ENCODE measurements at places on chromosomes 12 and 14. TPM values are rescaled to one million over a fixed set of nuclear protein-coding genes. Genes with fewer than 3 reads are reported as not detected.

The TBX3 gene
- total RNA-seq = 35.9 TPM

The NGB gene
- not detected for total RNA-seq

DNA sequence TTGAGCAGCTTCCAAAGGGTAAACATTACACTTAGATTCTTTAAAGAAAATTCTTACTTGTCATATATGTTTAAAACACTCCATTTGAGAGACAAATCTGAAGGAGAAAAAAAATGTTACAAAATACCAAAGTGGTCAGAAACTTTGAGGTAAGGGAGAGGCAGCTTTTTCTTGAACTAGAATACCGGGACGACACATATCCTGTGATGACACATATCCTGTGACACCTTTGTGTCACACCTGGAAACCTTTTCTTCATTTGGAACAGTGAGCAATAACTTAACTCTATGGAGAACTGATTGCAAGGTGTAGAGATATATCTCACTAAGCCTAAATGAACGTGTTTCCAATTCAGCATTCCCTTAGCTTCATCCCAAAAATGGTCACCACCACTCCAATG is 4.6 kb upstream of the GRIN2B start:
- H3K27me3 ChIP-seq = peaks cover 37% of the 10 kb centered on the region
- DNase-seq = no peak
- no peaks in the 10 kb centered on the region for H3K36me3 ChIP-seq
- no peak overlapping the region for H3K27ac ChIP-seq
- H3K4me1 ChIP-seq = no peaks in the 10 kb centered on the region
- no peak overlapping the region for H3K4me3 ChIP-seq

- DNase-seq = peak; percentile 63
- H3K4me3 ChIP-seq = no peak overlapping the region
- H3K27ac ChIP-seq = peak overlapping the region; percentile 47
These were observed 6.2 kb upstream of the SLC7A7 start for GRCh38 chr14:22821193-22822015.

GRCh38 chr12:132229193-132229760 is 85.0 kb downstream of the NOC4L start:
- no peaks in the 10 kb centered on the region for H3K4me1 ChIP-seq
- DNase-seq = no peak
- peaks cover 23% of the 10 kb centered on the region for H3K27me3 ChIP-seq
- no peak overlapping the region for H3K4me3 ChIP-seq
- H3K36me3 ChIP-seq = no peaks in the 10 kb centered on the region
- H3K27ac ChIP-seq = no peak overlapping the region

- peaks cover 18% of the 10 kb centered on the region for H3K36me3 ChIP-seq
- no peak overlapping the region for H3K27ac ChIP-seq
- DNase-seq = no peak
- H3K4me1 ChIP-seq = peaks cover 25% of the 10 kb centered on the region
- H3K27me3 ChIP-seq = no peaks in the 10 kb centered on the region
- H3K4me3 ChIP-seq = peak overlapping the region; percentile 58
These were observed 3.3 kb downstream of the PPP1R3E start for GRCh38 chr14:23299211-23299957.
